ENCODE measurements at places on chromosomes 12 and 14.

DNA sequence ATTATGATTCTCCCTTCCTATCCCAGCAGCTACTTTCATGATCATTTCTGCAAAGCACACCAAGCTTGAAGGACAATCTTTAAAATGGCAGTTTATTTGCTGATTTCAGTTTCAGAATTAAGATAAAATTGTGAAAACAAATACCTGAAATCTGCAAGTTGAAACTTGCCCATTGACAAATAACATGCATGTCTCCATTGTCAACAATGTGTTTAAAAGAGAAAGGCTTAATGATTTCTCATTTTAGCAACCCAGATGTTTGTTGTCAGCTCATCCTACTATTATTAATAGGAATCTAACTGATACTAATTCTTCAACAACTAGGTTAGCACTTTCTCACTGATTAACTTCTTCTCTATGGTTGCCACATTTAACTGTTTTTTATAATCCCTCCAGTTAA is 474.6 kb downstream of the PRKD1 start:
- no peak for DNase-seq

DNA sequence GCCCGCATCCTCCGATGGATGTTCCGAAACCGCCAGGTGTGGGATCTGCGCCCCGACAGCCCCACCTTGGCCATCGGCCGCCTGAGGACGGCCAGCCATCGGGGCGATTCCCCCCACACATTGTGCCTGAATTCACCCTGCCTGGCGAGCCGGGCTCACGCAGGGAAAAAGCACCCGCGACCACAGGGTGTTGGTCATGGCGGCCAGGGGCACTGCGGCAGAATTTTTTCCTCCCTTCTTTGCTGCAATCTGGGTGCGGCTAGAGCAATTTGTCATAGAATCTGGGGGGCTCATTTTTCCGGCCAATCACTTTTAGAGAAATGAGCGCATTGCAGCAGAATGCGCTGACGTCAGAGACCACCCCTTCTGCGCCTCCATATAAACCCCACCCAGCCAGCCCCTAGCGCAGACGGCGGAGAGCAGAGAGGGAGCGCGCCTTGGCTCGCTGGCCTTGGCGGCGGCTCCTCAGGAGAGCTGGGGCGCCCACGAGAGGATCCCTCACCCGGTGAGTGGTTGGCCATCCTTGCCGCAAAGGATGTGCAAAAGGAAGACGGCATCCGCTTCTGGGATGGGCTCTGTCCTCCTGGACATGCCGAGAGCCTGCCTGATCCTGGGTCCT is at the start of gene MEG3:
MEG3 (plus strand) TSS at position 406 of the 619 bp plus-strand sequence.
- no peak for DNase-seq

GRCh38 chr14:25041484-25041883 is 8.5 kb downstream of the STXBP6 start:
- DNase-seq, result no peak

DNA sequence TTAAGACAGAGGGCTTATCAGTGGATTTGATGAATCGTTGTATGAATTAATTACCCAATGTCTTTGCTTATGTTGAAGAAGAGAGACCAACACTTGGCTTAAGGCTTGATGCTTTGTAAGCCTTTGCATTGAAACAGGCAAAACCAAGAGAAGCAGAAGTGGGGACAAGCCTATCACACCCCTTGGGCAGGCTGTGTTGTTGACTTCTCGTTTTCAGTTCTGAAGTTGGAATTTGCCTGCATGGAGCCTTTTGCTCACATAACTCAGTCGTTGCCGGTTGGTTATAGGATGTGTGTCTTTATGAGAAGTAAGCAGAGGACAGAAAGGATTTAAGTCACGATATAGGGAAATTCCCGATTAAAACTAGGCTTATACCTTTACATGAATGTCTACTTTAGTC is 94.7 kb downstream of the CCDC92 start:
- no peak for DNase-seq

DNA sequence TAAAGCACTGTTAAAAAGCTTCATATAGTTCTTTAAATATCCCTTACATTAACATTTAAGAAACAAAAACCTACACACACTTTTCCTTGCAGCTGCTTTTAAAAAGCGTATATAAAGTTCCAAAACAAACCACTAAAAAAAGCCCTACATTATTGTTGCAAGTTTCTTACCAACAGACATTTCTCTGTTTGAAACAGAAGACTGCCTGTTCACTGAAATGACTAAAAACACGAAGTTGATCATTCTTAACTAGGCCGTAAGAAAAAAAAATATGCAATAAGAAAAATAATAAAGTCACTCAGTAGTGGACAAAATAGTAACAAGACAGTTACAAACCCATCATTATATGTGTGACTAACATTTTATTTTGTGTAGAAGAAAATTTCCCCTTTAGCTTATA is 37.3 kb downstream of the KIF21A start:
- DNase-seq, result no peak

DNA sequence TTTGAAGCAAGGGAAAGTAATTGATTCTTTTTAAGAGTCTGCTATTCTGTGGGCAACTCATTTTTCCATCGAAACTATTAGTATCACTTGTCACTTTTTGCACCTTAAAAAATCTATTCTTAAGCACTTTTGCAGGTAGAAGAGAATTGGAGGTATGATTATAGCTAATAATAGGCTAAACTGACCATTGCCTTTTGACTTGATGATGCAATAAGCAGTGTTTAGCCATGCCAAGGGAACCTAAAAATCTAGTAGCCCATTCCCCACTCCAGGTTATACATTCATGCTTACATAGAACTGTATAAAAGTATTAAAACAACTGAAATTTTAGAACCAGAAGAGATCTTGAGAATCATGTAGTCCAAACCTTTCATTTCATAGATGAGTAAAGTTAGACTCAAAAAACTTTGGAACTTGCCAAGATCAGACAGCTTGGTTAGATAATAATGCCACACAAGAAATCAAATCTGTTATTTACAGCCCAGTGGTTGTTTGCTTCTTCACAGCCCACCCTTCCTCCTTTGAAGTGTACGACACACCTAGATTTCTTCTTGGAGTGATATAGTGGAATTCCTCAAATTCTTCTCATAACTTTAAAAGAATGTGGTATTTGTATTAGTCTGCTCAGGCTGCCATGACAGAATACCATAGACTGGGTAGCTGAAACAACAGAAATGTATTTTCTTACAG is 21.7 kb upstream of the GARIN2 start:
- DNase-seq, result no peak

GRCh38 chr12:120118321-120119061 is 1.9 kb upstream of the RAB35 start:
- no peak for DNase-seq

- no peak for DNase-seq
These were observed 311.5 kb downstream of the NOVA1 start for GRCh38 chr14:26286081-26286912.
